ENCODE measurements at places on chromosomes 16 and 17. TPM values are rescaled to one million over a fixed set of nuclear protein-coding genes. Genes with fewer than 3 reads are reported as not detected.

GRCh38 chr17:43769859-43770258 is 8.9 kb downstream of the DUSP3 start:
- DNase-seq: no peak

DNA sequence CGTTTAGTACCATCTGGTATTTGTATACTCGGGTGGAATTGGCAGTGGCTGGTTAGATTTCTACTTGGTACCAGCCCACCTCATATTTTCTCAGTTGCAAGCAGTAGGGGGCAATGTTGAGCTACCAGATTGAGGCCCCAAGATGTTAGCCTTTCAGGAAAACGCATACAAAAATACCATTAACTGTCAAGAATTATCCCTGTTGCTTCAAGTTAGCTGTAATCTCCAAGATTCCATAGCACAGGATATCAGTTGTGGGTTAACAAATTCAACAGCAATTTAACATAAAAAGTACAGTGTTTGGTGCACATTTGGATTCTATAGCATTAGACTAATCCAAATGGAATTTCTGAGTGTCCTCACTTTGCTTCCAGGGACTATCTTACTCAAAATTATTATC is 188.2 kb downstream of the FTO start:
- DNase-seq: peak; percentile 80

DNA sequence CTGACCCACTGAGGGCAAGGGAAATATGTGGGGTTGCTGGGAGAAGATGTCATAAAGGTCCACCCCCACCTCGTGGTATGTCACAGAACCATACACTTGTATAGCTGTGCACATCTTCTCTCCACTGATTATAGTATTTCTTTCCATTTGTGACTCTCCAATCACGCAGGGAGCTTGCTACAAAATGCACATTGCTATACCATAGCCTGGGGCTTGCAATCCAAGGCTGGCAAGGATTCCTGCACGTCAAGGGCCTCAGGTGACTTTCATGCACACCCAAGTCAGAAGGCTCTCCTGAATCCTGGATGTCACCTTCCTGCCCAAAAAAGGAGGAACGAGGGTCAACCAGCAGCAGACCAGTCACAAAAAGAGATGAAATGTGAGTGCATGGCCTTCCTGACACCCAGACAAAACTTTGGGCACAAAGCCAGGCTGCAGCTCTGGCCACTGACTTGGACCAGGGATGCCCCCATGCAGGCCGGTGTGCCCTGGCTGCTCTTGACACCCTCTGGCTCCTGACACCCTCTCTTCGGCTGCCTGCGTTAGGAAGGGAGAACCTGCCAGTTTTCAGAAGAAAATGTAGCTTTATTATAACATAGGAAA is 12.1 kb downstream of the TBC1D26 start:
- no peak for DNase-seq

- DNase-seq: peak; percentile 42
Measured at GRCh38 chr16:12546918-12547607, 256.6 kb downstream of the CPPED1 start.

TEDC2 gene
- total RNA-seq: 3.3 TPM

DNA sequence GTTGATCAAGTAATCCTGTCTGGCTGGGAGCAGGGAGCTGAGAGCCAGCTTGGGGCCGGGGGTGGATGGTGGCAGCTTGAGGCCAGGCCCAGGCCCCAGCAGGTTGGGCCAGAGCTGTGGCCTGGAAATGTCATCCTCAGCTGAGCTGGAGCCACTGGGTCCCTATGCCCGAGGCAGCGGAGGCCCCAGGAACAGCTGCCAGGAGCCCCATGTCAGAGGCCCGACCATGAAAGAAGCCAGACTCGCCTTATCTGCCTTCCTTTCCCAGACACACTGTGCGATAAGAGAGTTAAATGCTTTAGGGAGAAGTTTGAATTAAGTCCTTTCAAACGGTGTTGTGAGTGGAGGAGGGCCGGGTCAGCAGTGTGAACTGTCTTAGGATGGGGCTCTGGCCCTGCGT is 3.5 kb downstream of the SMTNL2 start:
- DNase-seq: no peak

- peak; percentile 70 for DNase-seq
Measured at GRCh38 chr16:70715055-70715858, 29.4 kb upstream of the MTSS2 start.

DNA sequence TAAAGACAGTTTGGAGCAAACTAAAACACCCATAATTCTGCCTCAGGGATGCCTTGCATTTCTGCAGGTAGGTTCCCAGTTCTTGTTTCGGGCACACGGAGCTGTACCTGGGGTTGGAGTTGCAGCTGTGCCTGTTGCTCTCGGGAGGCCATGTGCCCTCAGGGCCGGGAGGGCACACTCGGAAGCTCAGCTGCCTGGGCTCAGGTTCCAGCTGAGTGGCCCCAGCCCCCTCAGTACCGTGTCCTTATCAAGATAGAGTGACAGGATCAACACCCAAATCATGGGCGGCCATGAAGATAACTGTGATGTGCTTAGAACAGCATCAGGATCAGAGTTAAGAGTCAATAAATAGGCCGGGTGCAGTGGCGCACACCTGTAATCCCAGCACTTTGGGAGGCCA is 107.9 kb downstream of the SNX29 start:
- DNase-seq: no peak

GRCh38 chr16:16027728-16028310 is 78.4 kb downstream of the ABCC1 start:
- DNase-seq: peak; percentile 53

GRCh38 chr17:39738568-39738901 is 797 bp downstream of the GRB7 start:
- DNase-seq: no peak

EPX gene
- not detected for total RNA-seq

GRCh38 chr16:11743308-11744074 is 834 bp upstream of the TXNDC11 start:
- DNase-seq: peak; percentile 56

DNA sequence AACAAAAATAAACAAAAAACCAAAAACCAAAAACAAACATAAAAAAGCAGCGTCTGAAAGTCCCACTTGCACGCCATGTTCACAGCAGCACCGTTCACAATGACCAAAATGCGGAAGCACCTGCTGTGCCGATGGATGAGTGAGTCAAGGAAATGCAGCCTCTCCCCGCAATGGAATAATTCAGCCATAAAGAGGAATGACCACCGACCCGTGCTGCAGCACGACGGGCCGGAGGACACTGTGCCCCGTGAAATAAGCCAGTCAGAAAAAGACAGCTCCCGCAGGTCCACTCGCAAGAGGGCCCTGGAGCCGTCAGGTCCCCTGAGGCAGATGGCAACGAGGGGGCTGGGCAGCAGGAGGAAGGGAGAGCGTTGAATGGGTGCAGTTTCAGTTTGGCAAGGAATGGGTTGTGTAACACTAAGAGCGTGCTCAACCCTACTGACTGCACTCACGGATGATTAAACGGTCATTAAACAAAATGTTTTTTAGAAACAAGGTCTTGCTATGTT is 5.1 kb downstream of the CLCN7 start:
- DNase-seq: no peak

DNA sequence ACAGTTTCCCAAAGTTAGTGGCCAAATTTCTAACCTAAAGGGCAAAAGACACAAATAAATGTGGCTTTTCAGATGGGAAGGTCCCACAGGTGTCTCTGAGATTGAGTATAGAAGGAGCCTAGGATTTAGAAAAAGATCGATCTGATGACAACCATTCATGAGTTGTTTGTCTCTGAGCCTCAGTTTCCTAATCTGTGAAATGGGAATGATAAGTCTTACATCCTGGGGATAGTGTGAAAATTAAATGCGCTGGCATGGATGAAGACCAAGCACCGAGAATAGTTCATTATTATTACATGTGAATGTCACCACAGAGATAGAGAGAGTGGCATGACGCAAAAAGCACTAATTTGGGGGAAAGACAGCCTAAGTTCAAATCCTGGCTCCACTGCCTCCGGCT is 7.2 kb downstream of the CDH5 start:
- DNase-seq: no peak
